GOT3 (cell line): ENCODE measurements at places on chromosomes 5 and 9.

GRCh38 chr9:86819552-86819951 lies 127.8 kb downstream of the GAS1 start:
- no peak for DNase-seq

- DNase-seq, result no peak
Observed at GRCh38 chr5:78243091-78243490, 51.4 kb downstream of the AP3B1 start.

DNA sequence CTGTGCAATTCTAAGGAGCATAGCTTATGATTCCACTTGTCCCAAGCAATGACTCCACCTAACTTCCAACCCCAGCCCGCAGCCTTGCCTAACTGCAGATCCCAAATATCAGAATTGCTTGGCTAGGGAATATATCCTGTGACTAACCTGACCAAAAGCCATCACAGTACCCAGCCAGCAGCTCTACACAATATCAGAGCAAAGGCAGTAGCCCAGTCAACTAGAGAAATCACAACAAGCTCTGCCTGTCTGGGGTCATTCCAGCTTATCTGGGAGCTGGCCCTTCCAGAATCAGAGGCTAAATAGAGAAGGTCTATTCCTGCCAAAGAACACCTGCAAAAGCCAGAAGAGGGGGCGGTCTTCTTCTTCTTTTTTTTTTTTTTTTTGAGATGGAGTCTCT lies 9.3 kb upstream of the KIAA1958 start:
- DNase-seq, result no peak

GRCh38 chr9:125428902-125429467 lies 167.4 kb downstream of the GAPVD1 start:
- no peak for DNase-seq

GRCh38 chr9:108837530-108837929 lies 18.3 kb downstream of the ACTL7B start:
- DNase-seq, result no peak

- no peak for DNase-seq
Observed at GRCh38 chr9:121930956-121931355, 162.2 kb downstream of the TTLL11 start.

DNA sequence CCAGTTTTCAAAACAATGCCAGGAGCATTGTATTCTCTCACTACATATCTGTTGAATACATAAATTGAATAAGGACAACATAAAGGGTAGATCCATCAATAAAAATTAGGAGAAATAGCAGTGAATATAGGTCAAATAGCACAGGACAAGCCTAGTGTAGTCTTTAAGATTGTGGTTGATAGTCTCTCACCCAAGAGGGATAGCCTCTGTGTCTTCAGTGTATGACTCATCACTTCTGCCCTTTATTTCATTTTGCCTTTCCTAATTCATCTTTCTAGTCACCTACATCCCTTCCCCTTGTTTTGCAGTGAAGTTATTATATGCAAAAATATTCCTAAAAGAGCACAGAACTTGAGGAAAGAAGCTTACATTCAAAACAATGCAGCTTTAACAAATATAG lies 335.0 kb upstream of the TUSC1 start:
- no peak for DNase-seq

GRCh38 chr5:120942596-120943350 lies 478.7 kb downstream of the PRR16 start:
- no peak for DNase-seq

DNA sequence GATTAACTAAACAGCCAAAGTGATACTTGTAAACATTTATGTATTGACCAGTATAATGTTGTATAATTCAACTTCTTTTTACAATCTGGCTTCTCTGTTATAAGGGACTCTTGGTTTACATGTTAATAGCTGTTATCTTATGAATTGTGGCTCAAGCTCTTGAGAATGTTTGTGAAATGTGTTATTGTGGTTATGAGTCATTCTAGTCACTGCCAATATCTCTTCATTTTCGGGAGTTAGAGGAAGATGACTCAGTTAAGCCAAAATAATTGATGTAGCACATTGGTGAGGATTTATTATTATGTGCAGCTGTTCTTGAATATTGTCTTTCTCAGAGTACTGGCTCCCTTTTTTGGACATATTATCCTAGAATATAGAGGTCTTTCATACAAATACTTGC lies 655.2 kb upstream of the RIOK2 start:
- no peak for DNase-seq

GRCh38 chr5:73668486-73669111 lies 42.6 kb downstream of the ARHGEF28 start:
- no peak for DNase-seq

- DNase-seq, result no peak
Observed at GRCh38 chr5:107290780-107291398, 379.8 kb downstream of the EFNA5 start.

DNA sequence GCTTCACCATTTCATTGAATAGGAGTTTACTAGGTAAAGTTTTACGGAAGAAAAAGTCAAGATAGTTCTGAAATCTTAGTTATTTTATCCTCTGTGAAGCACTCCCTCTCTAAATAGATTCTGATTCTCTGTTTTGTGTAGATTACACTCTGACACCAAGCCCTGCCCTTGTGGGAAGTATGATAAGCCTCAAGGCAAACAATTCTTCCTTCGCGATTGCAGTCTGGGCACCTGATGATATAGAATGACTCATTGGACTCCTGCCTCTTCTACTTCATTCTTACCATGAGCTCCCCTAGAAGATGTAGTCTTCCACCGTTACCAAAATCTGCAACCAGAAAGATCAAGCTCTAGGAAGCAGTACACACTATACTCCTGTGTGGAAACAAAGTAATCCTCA lies 626.9 kb upstream of the PTGER4 start:
- DNase-seq, result no peak

- DNase-seq, result no peak
Observed at GRCh38 chr5:134450374-134450773, 38.7 kb upstream of the CDKN2AIPNL start.

DNA sequence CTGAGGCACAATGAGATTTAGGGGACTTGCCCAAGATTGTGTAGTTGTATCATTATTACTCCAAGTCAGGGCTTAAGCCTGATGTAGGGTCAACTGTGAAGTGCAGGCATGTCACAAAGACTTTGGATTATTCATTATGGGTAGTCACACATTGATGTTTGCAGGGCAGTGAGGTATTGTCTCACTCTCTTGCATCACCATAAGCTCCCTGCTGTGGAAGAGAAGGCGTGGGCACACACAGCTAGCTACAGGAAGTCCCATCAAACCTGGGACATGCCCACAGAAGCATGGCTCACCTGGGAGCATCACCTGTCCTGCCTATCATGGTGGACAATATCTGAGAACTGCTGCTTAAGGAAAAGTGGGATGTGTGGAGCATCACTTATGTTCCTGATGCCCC lies 42.1 kb downstream of the TMOD1 start:
- no peak for DNase-seq

DNA sequence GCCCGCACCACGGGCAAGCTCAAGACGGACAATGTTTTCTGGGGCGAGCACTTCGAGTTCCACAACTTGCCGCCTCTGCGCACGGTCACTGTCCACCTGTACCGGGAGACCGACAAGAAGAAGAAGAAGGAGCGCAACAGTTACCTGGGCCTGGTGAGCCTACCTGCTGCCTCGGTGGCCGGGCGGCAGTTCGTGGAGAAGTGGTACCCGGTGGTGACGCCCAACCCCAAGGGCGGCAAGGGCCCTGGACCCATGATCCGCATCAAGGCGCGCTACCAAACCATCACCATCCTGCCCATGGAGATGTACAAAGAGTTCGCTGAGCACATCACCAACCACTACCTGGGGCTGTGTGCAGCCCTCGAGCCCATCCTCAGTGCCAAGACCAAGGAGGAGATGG lies 108.6 kb downstream of the DAB2IP start:
- DNase-seq, result no peak

- DNase-seq, result no peak
Observed at GRCh38 chr5:143101121-143101520, 302.4 kb downstream of the NR3C1 start.

DNA sequence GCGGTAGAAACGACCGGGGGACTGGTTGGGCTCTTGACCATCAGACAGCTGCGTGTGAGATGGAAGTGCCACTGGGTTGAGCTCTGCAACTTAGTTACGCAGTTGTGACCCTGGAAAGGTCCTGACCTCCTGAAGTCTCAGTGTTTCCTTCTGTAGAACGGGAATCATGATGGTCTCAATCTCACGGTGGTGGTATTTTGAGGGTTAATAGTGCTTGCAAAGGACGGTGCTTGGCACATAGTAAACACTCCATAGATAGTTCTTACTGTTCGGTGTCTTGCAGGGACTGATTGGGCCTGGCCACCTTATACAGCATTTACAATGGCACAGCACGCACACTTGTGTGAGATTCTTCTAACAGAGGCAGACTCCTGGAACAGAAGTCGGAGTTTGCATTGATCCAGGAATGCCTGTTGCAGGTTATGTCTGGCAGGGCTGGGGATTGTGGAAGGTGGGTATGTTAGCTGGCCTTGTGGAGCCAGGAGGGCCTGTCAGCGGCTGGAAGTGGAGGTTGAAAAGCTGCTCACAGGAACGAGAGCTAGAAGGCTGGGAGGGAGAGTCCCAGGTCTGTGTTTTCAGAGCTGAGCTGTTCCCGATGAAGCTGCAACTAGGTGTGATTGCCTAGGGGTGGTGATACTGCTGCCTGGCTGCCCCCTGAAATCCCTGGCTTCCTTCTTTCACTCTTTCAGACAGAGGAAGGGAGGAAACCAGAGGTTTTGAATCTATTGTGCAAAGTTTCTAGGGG lies 962 bp upstream of the TXN start:
- DNase-seq, result no peak

DNA sequence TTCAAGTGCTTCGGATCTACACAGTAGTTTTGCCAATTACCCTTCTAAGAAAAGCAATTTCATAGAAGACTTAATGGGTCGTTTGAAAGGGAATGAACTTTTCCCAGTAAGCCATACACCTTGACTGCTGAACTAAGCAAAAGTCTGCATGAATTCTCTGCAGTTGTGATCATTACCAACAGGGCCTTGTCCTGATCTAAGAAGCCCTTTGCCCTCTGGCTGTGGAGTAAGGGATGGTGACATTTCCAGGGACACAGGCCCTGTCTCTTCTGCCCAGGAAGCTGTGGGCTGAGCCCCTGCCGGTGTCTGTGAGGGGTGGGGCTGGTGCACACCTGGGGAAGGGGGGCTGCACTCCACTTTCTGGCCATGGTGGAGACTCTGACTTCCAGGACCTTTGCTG lies 30.5 kb downstream of the ZDHHC11 start:
- DNase-seq, result no peak

DNA sequence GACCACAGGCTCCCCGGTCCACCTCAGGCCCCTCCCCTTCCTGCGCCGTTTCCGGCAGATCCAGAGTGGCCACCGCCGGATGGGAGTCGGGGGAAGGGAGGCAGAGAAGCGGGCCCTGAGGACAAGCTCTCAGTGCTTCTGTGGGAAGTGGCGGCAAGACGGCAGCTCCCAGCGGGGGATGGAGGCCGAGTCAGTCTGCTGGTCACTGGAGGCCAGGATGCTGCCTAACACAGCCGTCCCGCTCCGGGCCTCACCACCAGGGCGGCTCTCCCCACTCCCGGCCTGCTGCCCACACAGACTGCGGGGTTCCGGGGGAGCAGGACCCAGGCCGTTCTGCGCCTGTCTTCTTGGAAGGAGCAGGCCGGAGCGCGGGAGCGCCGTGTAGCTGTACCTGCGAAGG lies 31.4 kb downstream of the FXN start:
- no peak for DNase-seq

DNA sequence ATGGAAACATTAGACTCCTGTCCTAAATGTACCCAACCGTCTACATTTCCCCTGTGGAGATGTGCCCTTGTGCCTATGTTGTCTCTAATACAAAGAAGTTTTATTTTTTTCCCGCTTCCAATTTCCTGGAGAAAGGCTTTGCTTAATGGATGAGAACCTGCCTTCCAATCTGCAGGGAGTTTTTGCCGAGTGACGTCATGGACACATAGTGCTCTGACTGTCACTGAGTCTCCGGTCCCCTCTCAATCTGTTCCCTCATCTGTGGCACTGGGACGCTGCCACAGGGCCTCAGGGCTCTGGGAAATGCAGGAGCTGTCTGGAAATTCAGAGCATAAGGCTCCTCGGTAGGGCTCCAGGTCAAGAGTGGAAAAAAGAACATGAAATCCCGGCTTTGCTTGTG lies 144.8 kb downstream of the PDZD2 start:
- no peak for DNase-seq

GRCh38 chr5:60485361-60485760 lies 214.6 kb downstream of the DEPDC1B start:
- no peak for DNase-seq

- DNase-seq, result no peak
Observed at GRCh38 chr5:167902298-167902697, 389.1 kb upstream of the WWC1 start.

DNA sequence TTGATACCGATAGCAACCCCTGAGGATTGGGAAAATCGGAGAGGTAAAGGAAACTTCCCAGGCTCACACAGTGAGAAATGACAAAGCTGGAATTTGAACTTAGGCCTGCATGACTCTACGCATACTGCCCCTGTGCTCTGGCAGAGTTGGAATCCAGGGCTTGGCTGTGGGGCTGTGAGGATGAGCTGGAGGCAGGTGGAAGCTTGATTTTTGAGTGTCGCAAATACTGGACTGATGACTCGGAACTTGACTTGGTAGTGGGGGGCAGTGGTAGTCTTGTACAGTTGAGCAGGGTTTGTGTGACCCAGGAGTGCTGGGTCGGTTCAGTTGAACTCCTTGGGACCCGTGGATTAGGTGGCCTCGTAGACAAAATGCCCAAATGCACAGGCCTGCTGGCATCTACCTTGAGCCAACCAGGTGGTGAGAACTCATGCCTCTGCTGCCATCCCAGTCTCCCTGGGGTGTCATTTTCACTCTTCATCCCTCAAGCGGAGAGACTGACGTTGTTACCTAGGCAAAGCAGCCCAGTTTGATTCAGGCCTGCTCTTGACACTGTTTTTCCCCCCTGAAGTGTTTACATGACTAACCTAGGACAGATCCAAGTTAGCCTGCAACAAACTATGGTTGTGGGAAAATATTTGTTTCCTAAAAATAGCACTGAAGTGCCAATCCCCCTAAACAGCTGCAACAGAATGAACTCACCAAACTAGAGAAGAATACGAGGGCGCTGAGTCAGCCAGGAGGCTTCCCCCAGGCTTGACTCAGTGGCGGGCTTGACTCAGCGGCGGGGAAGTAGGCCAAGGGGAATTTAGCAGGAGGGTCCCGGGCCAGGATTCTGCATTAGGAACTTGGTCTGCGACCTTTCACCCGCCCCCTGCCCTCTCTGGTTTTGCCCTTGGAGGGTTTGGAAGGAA lies 45.7 kb upstream of the ORM1 start:
- peak; percentile 2 for DNase-seq
